ENCODE measurements at places on chromosomes 5 and 9.

GRCh38 chr9:122113574-122113973 lies 20.5 kb upstream of the TTLL11 start:
- no peak for DNase-seq

- DNase-seq, result no peak
Measured at GRCh38 chr9:98962181-98962560, 18.5 kb downstream of the COL15A1 start.

GRCh38 chr9:95517559-95518425 lies 1.0 kb upstream of the PTCH1 start:
- DNase-seq, result no peak

- no peak for DNase-seq
Measured at GRCh38 chr9:89048616-89049015, 57.3 kb downstream of the S1PR3 start.

- no peak for DNase-seq
Measured at GRCh38 chr9:81499021-81499454, 190.3 kb downstream of the TLE1 start.

- no peak for DNase-seq
Measured at GRCh38 chr5:142357469-142358090, 32.8 kb upstream of the SPRY4 start.

GRCh38 chr9:77843871-77844155 lies 187.8 kb downstream of the GNAQ start:
- DNase-seq, result no peak

GRCh38 chr5:138573223-138573622 lies 2.0 kb downstream of the HSPA9 start:
- DNase-seq, result no peak

- DNase-seq, result no peak
Measured at GRCh38 chr5:39189292-39189955, 29.9 kb downstream of the FYB1 start.

DNA sequence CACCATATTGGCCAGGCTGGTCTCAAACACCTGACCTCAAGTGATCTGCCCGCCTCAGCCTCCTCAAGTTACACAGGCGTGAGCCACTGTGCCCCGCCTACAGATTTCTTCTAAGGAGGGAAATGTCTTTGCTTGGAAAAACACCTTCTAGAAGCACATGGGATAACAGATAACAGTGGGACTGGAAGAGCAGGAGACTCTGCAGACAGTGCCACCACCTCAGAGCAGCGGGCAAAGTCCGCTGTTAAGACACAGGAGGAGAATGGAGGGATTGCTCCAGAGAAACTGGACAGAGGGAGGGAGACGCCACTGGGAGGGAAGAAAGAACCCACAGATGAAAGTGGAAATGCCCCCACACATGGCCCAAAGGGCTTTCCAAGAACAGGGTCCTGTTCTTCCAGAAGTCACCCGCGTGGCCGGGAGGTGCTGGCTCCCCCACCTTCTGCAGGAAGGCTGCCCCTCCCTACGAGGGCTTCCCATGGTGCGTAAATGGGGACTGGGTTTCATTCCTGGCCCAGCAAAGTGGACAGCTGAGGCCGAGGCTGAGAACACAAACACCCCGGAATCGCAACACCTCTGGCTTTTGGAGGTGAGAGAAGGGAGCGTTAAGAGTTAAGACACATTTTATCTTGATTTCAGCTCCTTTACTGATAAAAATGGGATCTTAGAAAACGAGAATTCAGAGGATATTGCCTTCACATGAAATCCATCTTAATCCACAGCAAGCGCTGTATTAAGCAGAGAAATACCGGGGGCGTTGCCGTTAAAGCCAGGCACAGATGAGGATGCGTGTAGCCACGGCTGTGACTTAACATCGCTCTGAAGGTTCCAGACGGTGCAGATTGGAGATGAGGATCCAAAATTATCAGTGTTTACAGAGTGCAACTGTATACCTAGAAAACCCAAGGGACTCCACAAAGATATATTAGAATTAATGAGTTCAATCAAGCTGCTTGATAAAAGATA lies 11.2 kb downstream of the ADAMTS2 start:
- DNase-seq, result no peak

GRCh38 chr5:50655067-50655809 lies 11.2 kb upstream of the PARP8 start:
- DNase-seq, result no peak

GRCh38 chr5:5126444-5126843 lies 13.7 kb upstream of the ADAMTS16 start:
- DNase-seq, result no peak

DNA sequence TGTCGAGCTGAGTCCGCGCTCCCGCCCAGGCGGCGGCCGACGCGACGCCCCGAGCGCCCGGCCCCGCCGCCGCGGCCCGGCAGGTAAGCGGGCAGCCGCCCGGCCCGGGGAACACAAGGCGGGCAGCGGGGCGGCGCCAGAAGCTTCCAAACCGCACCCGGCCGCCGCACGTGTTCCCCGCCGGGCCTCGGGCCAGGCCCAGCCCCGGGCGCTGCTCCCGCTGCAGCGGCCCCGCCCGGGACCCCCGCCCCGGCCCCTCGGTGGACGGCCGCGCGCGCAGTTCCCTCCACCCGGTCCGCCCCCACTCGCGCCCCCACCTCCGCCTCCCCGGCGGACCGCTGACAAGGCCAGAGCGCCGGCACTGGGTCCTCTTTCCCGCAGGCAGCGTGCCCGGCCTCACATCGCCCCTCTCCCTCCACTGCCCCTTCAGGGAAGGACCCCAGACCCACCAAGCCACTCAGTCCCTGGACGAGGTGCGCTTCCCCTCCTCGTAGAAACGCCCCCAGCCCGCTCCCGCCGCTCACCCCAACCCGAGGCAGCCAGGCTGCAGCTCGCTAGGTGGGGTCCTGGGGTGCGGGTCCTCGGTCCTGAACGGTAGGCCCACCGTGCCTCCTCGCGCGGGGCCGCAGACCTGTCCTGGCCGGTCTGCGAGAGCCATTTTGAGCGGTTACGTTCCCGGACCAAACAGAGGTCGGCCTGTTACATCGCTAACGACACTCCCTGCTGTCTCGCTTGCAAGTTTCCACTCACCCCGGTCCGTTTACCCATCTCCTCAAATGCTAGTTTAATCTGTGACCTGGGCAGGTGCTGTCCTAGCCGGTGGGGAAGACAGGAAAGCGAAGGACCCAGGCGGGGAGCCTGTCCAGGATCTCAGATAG lies 475 bp downstream of the WDR5 start:
- peak; percentile 76 for DNase-seq

DNA sequence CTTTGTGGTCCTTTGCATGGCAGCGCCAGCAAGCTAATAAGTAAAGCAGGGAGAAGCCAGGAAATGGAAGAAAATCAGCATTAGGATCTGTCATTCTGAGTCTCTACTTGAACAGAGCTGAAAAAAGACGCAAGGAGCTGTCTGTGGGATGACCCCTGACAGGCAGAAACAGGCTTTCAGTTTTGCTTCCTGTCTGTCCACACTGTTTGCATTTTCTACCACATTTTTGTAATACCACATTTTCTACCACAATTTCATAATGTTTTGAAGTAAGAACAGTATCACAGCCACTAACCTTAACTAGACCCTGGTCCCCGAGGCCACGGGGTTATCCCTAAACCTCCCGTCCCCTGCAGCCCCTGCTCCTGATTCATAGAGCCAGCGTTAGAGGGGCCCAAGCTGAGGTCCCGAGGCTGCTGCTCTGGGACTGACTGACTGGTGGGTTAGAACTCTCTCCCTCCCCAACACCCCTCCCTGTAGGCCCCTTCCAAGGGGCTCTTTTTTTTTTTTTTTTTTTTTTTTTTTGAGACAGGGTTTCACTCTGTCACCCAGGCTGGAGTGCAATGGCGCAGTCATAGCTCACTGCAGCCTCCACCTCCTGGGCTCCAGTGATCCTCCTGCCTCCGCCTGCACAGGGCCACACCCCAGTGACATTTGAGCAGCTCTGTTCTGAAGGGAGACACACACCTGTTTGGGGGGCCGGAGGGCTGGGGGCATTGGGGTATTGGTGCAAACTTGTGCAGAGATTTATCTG lies 4.0 kb upstream of the CLIC3 start:
- DNase-seq, result no peak

DNA sequence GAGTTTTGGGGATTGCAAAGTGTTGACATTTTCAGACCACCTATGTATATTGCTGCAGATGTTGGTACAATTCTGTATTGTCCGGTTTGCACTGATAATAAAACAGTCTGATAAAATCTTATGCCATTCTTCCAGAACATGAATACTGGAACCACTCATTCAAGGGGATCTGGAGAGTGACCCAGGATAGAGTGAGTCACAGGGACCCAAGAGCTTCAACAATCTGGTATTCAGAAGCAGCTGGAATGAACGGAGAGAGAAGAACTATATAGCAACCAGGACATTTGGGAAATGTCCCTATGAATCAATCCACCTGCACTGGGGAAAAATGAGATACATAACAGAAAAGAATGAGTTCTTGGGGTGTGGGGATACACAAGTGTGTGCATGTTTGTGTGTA lies 73.3 kb downstream of the SH3TC2 start:
- DNase-seq, result no peak

GRCh38 chr5:81700166-81700565 lies 50.7 kb downstream of the SSBP2 start:
- DNase-seq, result no peak

DNA sequence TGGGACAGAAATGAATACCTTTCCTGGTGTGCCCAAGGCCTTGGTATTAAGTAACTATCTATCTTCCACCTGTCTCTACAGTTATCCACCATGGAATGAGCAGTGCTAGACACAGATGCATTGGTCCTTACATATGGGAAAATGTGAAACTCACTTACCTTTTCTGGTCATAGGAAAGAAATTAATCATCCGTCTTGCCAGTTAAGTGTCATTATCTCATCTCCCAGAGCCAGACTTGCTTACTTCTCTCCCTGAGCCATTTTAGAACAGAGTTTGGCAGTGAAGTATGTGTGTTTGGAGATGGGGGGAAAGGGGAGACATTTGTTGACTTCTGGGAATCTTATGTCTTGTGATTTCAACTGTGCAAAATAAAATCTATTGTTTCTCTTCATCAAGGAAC lies 1211.0 kb upstream of the CDH6 start:
- DNase-seq, result no peak

DNA sequence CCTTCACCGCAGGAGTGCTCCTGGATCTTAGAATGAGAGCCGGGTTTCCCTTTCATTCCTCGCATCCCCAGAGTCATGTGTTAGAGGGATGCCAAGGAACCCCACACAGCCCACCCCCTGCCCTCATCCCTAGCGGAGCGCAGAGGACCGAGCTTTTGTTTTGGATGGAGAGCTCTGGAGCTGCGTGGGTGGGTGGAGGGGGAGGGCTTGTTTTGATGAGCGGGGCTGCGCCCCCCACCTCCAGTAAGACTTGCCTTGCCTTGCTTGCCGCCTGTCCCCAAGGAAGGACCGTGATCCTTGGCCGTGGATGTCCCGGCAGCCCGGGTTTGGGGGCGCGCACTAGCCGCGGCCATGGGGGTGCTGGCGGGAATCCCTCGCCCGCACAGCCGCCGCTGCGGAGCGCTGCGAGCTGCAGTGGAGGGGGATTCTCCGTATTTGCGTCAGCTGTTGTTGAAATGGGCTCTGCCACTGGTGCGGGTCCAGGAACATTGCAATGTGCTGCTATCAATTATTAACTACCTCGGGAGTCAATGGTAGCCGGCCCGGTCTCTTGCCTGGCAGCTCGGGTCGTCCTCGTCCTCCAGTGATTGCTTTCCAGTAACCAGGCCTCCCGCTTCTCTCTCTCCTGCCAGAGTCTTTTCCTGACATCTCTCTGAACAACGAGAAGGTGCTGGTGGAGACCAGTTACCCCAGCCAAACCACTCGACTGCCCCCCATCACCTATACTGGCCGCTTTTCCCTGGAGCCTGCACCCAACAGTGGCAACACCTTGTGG lies 1.0 kb downstream of the EGR1 start:
- DNase-seq, result no peak

DNA sequence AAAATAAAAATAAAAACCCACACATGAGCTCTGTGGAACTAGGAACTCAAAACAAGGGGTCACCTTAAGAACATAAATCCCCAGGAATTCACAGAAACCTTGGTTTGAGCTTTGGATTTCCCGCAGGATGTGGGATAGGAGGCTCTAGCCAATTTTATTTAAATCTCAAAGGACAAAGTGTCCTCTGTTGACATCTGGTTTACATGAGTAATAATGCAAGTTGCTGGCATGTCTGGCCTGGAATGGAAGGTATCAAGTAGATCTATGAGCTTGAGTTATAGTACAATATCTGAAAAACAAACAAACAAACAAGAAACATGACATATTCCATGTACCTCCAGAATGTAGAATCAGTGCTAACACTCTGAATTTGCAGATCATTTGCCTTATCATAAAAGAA lies 94.2 kb upstream of the SLIT3 start:
- DNase-seq, result no peak

GRCh38 chr9:99878651-99879050 lies 27.8 kb upstream of the STX17 start:
- DNase-seq, result no peak

DNA sequence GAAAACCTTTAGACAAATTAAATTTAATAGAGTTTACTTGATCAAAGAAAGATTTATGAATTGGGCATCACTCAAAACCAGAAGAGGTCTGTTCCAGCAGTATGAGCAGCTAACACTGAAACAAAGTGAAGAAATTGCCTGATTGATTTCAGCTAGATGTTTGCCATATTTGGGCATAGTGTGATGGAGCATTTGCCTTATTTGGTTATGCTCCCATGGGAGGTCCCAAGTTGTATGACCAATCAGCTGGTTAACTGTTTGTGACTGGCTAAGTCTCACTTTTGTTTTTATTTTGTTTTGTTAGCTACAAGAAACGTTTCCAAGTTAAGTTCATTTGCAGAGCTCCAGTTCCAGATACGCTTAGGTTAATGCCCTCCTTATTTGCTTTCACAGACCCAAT lies 53.3 kb upstream of the LMNB1 start:
- DNase-seq, result no peak

- DNase-seq, result no peak
Measured at GRCh38 chr5:173287086-173287485, 41.1 kb downstream of the STC2 start.

- peak; percentile 80 for DNase-seq
Measured at GRCh38 chr5:3602785-3603502, 7.3 kb downstream of the IRX1 start.

DNA sequence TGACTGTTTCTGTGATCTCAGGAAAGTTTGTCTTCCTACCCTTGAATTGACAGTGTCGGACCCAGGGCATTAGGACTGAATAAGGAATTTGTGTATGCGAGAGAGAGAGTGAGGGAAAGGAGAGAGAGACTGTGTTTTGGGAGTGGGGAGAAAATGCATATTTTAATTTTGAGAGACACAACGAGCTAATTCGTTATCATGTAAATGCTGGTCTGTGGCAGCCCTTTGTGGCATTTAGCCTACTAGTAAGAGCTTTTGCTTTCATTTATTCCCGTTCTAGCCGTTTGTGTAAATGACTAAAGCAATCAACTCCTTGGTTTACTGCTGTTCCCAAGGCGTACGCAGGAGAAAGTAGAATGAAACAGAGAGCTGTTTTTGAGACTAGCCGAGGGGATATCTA lies 79.8 kb upstream of the MAMDC2 start:
- no peak for DNase-seq

DNA sequence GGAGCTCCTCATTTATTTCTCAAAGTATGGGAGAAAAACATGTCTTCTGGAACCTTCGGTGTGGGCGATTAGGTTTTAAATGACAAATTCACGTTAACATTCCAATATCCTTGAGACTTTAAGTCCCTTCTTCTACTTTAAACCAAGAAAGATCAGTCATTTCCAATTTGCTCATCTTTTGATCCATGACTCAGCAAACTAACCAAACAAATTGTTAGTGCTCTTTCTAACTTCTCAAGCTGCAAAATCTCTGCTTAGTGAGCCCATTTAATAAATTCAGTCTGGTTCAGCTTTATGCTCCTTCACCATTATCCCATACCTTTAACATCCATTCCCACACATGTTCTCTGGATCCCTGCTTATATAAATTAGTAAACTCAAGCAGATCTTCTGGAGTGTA lies 5.5 kb upstream of the CCDC180 start:
- no peak for DNase-seq

- DNase-seq, result no peak
Measured at GRCh38 chr5:143201589-143201988, 201.9 kb downstream of the NR3C1 start.
